ENCODE measurements at places on chromosomes 5 and 9.
A peak's percentile ranks its signal among the peaks of the same experiment; 100 is the strongest.

DNA sequence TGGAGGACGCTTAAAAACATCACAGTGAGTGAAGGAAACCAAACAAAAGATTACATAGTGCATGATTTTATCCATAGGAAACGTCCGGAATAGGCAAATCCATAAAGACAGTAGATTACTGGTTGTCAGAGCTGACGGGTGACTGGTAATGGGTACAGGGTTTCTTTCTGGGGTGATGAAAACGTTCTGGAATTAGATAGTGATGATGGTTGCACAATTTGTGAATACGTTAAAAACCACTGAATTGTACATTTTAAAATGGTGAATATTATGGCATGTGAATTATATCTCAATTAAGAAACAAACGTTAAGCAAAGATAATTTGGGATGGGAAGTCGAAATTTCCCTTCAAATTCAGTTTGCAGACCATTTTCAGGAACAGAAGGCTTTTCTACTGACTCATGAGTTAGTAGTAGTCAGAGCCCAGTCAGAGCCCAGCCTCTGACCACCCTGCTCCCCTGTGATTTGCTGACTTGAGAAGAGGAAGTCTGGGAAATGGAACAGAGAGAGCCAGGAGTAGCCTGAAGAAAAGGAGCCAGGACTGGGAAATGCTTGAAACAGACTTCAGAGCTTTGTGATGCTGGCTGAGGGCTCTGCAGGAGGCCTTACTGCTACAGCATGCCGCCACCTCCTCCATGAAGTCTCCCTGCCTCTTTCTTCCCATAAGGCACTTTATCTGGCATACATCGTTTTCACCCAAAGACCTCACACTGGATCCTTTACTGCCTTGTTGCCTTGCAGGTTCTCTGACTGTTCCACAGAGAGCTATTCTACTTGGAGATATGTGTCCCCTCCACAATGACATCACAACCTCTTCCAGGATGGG is 46.4 kb upstream of the CTNNA1 start:
- no peak for DNase-seq

GRCh38 chr9:6450641-6451375 is 37.8 kb downstream of the UHRF2 start:
- DNase-seq, result no peak

DNA sequence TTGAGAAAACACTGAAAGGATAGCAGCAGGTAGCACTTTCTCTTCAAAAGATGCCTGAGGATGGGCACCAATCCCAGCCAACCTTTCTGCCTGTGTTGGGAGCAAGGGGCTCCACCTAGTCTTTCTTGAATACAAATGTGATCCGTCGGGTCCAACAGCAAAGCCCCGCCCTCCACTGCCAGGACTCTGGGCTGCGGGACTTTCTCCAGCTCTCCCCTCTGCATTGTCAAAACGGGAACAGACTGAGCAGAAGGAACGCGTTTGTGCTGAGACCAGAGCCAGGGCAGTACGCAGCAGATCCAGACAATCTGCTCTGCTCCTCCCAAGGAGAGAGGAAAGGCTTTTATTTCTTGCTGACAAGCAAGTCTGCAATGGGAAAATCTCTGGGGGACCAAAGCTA is 139.7 kb downstream of the SEC61B start:
- no peak for DNase-seq

DNA sequence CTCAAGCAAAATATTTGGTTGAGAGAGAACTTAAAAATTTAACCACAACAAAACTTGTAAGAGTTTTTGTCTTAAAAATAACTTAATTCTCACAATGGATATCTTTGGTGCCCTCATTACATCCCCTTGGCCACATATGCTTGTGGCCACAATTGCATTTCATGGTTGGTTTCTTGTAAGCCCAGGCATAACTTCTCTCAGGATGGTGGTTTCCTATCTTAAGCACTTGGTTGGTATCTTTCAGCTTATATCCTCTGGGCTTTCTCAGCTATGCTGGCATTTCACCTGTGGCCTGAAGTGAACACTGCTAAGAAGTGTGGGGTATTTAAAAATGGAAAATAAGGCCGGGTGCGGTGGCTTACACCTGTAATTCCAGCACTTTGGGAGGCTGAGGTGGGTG is 212.4 kb upstream of the MEF2C start:
- no peak for DNase-seq

GRCh38 chr5:78751872-78752271 is 103.3 kb upstream of the LHFPL2 start:
- no peak for DNase-seq

GRCh38 chr5:39394946-39395345 is 29.8 kb downstream of the DAB2 start:
- DNase-seq, result no peak

- no peak for DNase-seq
Measured at GRCh38 chr5:33978306-33978705, 6.2 kb downstream of the SLC45A2 start.

DNA sequence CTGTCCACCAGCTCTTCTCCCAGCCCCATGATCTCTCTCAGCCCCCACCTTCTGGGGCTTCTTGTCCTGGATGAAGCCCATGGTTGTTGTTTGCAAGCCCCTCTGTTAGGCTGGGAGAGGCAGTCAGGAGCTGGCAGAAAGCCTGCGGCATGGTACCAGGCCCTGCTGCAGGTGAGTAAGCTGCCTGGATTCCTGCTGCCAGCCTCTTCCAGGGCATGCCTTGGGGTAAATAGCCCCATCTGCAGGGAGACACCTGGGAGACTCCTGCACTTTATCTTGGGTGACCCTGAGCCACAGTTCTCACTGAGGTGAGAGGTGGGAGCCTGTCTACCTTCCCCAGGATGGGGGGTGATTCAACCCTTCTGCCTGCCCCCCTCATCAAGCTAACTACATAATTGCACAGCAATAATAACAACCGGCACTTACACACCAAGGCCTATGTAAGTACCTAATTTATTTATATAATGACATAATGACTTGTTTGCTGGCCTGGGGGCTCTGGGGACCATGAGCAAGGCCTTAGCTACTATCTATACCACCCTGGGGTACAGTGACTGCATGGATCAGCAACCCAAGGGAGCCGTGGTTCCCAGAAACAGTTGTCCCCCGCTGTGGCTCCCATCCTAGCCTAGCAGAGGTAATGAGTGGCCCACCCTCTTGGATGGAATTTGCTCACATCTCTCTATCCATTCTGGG is 116.0 kb downstream of the PSD2 start:
- DNase-seq, result no peak

GRCh38 chr5:104347119-104347708 is 784.6 kb upstream of the NUDT12 start:
- peak; percentile 16 for DNase-seq

GRCh38 chr9:76370396-76371023 is 23.7 kb downstream of the RFK start:
- DNase-seq, result no peak

DNA sequence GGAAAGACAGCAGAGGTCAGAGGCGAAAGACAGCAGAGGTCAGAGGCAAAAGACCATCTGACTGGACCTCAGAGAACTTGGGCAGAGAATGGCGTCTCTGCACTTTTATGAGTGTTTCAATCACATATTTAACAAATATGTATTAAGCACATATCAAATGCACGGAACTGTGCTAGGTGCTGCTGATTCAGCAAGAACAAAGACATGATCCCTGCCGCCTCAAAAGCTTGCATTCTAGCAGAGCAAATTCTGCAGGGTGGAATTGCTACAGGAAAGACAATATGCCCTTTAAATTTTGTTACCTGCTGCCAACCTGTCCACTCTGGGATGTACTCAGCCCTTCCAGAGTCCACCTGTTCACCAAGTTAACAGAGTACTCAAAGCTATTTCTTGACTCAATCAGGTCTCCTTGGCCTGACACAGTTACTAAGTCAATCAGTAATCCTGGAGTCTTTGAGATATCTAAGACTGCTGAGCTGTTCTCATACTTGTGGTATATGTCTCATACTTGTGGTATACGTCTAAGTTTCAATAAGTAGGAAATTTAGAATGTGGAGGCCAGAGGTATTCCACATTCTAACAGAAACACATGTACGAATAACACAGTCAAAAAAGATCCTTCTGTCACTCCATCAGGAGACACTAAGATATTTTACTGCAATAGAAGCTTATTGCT is 131.8 kb downstream of the GNAQ start:
- no peak for DNase-seq

DNA sequence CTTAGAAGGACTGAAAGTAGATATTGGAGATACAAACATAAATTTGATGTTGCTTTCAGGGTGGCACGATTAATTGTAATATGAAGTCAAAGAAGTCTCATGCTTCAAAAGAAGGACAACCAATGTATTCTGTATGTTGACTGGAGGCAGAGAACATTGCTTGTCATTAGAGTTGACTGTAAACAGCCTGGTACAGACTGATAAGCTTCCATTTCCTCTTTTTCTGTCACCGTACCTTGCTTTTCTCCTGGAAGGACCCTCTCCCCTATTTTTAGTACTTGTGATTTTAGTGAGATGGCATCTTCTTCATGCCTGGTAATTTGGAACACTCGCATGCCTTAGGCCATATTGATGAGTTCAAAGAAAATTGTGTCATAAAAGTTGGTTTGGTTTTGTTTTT is 809.4 kb downstream of the PRELID2 start:
- no peak for DNase-seq

DNA sequence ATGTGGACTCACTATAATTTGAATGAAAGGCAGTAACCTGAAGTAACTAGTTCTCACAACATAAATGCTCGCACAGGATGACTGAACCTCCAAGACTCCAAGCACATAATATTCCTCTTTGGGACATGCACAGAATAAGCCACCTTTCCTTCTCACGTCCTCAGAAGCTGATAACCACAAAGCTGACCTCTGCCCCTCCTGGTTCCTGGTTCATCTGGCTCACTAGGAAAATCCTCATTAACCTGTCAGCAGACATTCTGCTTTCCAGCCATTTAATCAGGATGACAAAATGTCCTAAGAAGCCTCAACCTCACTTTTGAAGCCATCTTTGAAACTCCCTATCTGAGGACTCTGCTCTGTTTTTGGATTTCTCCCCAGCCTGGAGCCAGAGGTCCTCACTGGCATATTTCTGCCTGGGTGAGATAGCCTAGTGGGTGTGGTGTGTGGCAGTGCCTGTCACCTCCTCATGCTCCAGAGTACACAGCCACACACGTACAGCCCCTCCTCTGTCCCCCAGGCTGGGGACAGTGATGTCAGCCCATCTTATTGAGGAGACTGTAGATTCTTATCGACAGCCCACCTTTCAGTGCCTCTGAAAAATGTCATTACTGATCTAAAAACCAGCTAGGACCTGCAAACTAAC is 10.3 kb downstream of the ANKH start:
- no peak for DNase-seq

GRCh38 chr5:15612915-15613635 is 113.1 kb downstream of the FBXL7 start:
- no peak for DNase-seq

GRCh38 chr9:88746743-88747398 is 211.9 kb downstream of the NXNL2 start:
- DNase-seq, result no peak

- no peak for DNase-seq
Measured at GRCh38 chr9:35656831-35657545, 831 bp downstream of the RMRP start.

DNA sequence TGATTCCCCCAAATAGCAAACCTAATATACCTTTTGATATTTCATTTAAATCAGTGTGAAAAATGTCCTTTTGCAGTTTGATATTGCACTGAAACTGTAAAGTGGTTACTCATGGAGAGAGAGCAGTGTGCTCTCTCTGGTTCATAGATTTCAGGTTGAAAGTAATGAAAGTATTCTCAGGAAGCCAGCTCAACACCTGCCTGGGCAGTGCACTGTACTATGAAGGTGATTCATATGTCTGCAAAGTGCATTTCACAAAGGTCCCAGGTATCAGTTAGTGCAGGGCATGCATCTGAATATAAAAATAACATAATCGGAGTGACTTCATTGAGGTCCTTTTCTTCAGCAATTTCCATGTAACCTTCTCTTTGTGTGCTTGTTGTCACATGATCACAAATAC is 274.3 kb downstream of the CDH18 start:
- DNase-seq, result no peak

DNA sequence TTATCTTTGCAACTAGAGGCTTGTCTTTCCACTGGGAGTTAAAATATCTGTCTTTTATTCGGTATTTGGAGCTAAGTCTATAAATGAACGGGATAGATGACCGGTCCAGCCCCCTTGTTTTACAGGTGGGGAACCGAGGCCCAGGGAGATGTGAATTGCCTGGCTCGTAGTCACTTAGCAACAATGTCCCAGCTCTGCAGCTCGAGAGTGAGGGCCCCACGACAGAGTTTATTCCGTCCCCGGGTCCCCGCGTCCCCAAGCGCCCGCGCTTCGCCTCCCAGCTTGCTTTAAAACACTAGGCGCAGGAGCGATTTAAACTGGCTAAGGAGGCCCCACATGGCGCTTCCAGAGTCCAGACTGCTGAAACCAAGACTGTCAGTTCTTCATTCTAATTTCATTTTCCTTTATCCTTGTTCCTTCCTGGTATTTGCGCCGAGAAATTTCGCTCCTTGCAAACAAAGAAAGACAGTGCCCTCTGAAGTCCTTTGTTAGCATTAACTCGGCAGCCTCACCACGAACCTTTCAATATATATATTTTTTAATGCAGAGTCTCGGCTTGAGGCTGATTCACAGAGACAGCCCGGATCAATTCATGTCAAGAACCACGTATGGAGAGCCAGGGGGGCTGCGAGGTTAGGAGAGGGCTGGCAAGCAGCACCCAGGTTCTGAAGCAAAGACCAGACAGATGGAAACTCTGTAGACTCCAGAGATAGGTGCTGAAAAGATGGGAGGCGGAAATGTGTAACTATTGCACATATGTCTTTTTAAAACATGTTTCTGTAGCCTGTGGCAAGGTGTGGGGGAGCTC is 1.4 kb upstream of the ENC1 start:
- DNase-seq, result peak; percentile 81

- no peak for DNase-seq
Measured at GRCh38 chr5:133925269-133925668, 43.2 kb downstream of the C5orf15 start.

GRCh38 chr9:132697230-132697629 is 27.0 kb downstream of the GTF3C4 start:
- no peak for DNase-seq

DNA sequence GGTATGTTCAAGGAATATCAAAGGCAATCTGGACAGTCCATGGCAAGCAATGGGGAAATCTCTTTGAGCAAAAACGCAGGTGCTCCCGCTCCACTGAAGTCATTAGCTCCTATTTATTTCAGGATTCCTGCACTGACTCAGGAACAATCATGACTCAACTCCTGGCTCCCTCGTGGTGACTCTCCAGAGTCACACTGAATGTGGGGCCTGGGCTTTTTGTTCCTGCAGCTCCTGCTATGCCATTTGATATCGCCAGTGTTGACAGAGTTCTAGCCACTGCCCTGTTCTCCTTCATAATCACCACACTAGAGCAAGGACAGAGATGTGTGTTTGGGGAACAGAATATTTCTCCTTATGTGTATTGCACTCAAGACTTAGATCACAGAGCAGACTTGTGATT is 187.2 kb upstream of the ZNF462 start:
- DNase-seq, result no peak

GRCh38 chr9:19799784-19800183 is 10.9 kb upstream of the SLC24A2 start:
- no peak for DNase-seq

All from LoVo (cell line).